ENCODE measurements at places on chromosomes 5 and 9. TPM values are rescaled to one million over a fixed set of nuclear protein-coding genes. Genes with fewer than 3 reads are reported as not detected.

DNA sequence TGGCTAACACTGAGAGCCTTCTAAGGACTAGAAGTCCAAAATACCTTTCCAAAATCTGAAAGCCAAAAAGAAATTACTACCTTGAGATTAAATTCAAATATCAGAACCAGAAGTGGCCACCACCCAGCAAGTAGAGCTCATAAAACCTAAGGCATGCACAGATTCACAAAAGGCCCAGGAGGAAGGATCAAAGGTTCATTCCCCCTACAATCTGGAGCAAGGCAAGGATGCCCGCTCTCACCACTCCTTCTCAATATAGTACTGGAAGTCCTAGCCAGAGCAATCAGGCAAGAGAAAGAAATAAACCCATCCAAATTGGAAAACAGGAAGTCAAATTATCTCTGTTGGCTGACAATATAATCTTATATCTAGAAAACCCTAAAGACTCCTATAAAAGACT, 6.0 kb downstream of the RASEF start:
- DNase-seq = no peak

DNA sequence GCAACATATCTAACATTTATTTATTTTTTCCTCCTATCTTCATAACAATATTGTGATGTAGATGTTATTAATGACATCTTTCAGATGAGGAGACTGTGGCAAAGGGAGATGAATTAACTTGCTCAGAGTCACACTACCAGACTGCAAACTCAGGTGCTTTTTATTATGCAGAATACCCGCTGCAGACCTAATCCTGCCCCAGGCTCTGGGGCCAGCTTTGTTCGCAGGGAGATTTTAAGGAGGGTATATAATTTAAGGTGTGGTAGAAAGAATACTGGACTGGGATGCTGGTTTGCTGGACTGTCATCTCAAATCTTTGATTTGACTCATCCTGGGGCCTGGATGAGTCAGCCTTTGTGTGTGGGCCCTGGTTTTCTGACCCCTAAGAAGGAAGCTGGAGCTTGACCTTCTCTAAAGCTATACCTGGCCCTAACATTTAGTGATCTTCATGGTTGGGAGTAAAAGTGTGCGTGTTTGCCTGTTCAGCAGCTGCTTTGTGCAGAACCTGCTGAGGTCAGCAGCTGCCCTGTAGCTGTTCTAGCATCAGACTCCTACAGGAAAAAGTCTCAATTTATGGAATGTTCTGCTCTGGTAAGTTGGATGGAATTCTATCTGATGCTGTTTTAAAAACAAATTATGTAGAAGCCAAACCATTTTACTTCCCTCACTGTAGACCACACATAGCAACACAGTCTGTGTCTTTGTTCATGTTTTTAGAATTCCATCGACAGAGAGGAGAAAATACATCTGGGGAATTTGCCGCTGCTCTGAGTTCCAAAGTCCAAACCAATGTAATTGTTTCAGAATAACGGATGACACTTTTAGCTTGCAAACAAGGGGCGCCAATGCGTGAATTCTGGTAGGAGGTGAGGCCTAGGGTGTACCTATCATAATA, 4.5 kb downstream of the SLC36A1 start:
- DNase-seq = no peak

Gene IL33
- 19.5 TPM for total RNA-seq

Gene ANXA1
- 420 TPM for total RNA-seq

GRCh38 chr5:5387192-5387591, 35.3 kb upstream of the ICE1 start:
- no peak for DNase-seq

- DNase-seq = no peak
Observed at GRCh38 chr5:82339792-82340191, 61.6 kb upstream of the RPS23 start.

DNA sequence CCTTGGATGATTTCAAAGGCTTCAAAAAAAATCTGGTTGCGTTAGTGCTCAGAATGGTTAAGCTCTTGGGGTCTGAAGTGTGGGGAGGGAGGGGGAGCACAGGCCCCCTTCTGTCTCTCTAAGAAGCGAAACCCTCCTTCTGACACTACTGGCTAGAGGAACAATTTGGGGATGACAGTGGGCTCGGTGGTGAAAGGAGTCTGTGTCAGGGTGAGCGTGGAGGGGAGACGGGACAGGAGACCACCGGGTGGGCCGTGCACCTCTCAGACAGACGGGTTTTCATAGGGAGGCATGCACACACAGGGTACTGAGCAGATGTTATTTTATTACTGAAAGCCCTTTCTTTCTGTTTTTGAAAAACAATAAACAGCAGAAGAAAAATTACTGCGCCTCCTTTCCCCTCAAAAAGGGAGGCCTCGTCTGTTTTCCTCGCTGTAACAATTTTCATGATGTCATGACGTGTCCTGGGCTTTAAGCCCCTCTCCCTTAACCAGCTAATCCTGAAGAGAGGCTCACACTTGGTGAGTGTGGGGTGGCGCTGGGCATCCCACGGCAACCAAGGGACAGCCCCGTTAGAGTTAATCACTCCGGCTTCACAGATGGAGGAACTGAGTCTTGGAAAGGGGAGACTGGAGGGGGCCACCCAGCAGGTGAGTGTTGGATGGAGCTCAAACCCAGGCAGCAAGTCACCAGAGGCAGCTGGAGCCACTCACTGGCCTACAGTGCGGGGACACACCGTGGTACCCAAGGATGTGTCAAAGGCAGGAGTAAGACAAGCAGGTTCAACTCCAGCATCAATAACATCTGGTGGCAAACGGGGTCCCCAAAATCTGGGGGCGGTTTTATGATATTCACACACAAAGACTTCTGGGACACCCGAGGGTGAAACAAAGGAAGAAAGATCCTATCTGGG, 53.4 kb downstream of the PTCH1 start:
- DNase-seq = no peak

GRCh38 chr5:151870820-151871219, 53.8 kb downstream of the GLRA1 start:
- no peak for DNase-seq

- no peak for DNase-seq
Observed at GRCh38 chr9:128928624-128929023, 7.8 kb downstream of the PHYHD1 start.

- no peak for DNase-seq
Observed at GRCh38 chr5:141529002-141529401, 40.1 kb downstream of the PCDHGC5 start.

Gene SLC35D2
- 24.5 TPM for total RNA-seq

GRCh38 chr5:56229111-56229510, 4.0 kb downstream of the ANKRD55 start:
- DNase-seq = no peak

Gene BTNL8
- total RNA-seq = not detected

DNA sequence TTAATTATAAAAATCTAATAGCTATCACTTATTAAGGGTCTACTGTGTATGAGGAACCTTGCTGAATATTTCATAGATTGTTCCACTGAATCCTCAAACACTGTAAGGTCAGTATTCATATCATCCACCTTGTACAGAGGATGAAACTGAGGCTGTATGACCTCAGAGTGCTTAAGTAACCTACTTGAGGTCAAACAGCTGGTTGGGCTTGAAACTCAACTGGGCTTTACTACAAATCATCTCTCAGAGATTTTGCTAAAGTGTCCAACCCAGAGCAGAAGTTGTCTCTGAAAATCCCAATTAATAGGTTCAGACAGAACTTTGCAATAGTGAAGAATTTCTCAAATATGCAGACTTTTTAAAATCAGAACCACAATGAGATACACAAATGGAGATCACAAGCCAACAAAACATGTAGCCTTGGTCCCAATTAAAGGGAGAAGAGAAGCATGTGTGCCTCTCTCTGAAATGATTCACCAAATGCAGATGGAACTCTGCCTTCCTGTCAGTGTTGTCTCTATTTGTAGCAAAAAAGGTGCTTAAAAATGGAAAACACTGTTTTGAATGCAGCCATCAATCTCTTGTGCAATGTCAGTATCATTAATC, 131.4 kb downstream of the FAM114A2 start:
- DNase-seq = no peak

Gene EQTN
- 0.34 TPM for total RNA-seq

Gene APBB3
- total RNA-seq = 25.5 TPM

- no peak for DNase-seq
Observed at GRCh38 chr5:55502759-55503158, 32.0 kb downstream of the PLPP1 start.

DNA sequence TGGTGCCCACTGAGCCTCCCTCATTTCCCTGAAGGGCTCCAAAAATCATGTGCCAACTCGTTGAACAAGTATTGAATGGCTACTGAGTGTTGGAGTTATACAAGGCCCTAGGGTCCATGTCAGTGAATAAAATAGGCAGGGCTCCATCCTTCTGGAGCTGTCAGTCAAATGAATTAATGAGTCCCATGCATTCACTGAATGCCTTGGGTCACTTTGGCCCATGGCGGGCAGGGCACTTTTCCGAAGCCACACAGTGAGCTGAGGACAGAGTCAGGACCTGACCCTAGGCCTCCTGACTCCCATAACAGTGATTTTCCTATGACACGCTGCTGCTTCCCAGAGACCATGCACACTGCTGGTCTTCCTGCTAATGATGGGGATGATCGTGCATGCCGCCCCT, 27.3 kb upstream of the SLC36A1 start:
- no peak for DNase-seq

DNA sequence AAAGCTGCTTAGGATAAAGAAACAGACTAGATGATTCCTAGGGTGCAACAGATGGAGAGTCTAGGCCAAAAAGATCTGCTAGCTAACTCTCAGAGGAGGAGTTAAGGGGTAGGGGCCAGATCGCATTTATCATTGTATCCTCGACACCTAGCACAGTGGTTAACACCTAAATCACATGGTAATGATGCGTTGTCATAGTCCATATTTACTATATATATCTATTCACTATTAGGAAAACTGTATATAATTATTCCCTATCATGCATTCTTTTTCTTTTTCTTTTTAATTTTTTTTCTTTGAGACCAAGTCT, 92.8 kb upstream of the SLC44A1 start:
- DNase-seq = no peak

DNA sequence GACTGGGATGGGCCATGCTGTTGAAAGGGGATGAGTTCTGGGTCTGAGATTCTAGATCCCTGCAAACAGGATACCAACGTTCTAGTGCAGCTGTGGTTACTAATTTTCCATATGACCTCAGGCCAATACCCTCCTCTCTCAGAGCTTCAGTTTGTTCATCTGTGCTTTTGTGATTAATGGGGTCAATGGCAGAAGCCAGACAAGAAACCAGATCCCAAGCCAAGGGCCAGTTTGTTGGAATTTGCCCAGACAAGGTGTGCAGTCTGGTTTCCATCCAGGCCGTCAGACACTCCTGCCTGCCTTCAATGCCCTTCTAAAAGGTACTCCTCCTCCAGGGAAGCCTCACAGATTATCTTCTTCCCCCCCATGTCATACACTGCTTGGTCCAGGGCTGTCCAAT, 11.4 kb downstream of the MYORG start:
- no peak for DNase-seq

DNA sequence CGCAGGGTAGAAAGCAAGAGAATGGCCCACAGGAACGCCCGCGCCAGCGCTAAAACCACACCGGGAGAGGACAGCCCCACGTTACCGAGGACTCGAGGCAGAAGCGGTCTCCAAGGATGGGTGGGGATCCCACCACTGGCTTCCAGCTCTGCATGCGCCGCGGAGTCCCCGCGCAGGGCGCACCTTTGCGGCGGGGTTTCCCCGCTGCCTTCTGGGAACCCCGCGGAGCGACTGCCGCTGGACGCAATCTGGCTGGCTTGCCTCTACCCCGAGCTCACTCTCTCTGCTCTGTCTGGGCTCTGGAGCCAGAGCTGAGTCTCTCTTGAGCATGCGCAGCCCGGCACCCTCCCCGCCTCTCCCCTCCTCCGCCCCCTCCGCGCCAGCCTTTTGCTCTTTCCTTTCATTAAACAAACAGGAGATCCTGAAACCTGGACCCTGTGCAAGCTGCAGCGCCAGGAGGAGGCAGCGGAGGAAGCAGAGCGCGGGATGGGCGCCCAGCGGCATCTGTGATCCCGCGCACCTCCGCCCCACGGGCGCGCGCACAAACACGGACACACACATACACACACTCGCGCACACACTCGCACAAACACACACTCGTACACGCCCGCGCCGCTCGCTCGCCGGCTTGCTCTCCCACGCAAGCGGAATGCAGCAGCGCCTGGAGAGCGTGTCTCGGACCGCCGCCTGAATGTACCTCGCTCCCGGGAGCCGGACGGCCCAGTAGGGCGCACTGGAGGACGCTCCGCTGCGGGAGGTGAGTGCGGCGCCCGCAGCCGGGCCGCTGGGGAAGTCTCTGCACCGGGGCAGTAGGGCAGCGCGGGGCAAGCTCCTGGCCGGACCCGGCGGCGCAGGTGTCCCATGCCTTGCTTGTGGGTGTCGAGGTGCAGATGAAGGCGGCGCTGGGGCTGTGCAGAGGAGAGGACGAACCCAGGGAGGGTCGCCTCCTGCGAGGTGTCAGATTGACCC, at the start of gene PLPPR1:
Gene PLPPR1 (plus strand): TSS at position 382 of the 969 bp plus-strand sequence.
- peak; percentile 59 for DNase-seq

Measured in upper lobe of left lung (tissue), 6 donors.